ENCODE measurements at places on chromosomes 13 and 19.

- DNase-seq, result no peak
These were observed 62.0 kb upstream of the KLF2 start for GRCh38 chr19:16262618-16263017.

- no peak for DNase-seq
These were observed 181.9 kb downstream of the PCDH9 start for GRCh38 chr13:67048084-67048820.

DNA sequence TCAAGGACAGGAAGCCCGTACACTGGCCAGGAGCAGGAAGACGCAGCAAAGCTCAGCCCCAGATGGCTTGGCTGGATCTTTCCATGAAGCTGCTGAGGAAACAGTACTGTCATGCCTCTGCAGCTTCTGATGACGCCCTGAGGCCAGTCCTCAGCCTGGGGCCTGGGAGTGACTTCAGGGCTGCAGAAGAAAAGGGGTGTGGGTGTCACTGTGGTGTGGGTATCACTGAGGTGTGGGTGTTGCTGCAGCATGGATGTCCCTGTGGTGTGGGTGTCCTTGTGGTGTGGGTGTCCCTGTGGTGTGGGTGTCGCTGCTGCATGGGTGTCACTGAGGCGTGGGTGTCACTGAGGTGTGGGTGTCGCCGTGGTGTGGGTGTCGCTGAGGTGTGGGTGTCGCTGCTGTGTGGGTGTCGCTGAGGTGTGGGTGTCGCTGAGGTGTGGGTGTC, 12.0 kb upstream of the GAS6 start:
- no peak for DNase-seq

DNA sequence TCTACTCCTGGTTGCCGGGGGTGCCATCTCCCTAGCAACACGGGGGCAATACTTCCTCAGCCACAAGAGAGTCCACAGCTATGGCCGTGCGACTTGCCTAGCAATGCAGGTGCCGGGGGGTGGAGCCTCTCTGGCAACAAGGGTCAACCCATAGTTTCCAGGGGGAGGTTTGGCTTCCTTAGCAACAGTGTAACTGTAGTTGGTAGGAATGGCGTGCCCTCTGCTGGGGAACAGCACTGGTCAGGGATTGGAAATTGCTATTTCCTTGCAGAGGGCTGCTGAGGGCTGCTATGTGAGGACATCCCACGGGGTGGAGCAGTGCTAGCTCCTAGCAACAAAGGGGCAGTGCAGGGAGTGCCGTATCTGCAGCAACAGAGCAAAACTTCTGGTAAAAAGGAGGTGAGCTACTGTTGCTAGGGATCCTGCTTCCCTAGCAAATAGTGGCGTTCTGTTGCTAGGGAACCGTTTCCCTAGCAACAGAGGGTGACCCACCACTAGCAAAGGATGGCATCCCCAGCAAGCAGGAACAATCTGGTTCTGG, 7.0 kb upstream of the TMC4 start:
- no peak for DNase-seq

DNA sequence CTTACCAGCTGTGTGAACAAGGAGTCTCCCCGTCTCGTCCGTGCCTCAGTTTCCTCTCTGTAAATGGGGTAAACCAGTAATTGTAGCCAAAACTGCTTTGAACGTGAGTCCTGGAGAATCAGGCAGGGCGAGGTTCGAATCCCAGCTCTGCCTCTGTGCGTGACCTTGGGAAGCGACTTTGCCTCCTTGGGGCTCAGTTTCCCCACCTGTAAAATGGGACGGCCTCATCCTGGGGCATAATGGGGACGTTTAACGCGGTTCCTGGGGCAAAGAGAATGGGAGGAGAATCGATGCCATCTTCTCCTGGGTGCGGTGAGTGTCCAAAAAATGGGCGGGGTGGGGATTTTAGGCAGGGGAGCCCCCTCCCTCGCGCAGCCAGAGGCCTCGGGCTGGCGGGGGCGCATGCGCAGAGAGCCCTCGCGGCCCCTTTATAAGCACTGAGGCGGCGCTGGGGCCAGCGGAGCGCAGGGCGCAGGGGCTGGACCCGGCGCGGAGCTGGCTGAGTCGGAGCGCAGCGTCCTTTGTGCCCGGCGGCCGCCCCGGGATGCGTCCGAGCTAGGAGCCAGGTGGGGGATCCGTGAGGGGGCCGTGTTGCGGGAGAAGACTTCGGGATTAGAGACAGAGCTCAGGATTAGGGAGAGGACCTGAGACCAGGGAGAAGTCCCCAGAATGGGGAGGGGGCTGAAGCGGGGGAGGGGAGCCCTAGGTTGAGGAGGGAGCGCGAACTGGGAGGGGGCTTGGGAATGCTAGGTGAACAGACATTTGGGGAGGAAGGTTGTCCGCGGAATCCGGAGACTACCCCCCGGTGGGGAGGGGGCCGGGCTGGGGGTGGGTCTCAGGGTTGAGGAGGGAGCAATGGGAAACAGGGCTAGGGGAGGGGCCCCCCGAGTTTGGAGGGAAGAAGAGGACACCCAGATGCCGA, at the start of gene NCAN:
NCAN (plus strand) TSS at position 460 of the 922 bp plus-strand sequence. CDS start 4,996 bp downstream, outside the sequence.
- DNase-seq, result no peak

GRCh38 chr13:31927219-31927653, 104.3 kb upstream of the FRY start:
- no peak for DNase-seq

DNA sequence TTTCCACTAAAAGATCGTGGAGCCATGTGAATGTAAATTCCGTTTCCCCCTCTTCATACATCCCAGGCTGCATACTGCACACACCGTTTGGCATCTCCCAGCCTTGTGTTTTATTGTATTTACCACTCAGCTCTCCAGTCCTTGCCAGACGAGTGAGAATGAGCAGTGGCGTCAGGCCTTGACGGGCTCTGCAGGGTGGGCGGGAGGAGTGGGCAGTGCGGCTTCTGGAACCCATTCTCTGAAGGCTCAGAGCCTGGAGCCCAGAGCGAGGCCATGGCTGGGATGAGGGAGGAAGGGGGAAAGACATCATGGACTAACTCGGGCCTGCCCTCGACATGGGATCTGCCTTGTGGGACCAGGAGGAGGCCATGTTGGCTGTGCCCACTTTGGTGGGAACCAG, 25.1 kb downstream of the BICRA start:
- no peak for DNase-seq

DNA sequence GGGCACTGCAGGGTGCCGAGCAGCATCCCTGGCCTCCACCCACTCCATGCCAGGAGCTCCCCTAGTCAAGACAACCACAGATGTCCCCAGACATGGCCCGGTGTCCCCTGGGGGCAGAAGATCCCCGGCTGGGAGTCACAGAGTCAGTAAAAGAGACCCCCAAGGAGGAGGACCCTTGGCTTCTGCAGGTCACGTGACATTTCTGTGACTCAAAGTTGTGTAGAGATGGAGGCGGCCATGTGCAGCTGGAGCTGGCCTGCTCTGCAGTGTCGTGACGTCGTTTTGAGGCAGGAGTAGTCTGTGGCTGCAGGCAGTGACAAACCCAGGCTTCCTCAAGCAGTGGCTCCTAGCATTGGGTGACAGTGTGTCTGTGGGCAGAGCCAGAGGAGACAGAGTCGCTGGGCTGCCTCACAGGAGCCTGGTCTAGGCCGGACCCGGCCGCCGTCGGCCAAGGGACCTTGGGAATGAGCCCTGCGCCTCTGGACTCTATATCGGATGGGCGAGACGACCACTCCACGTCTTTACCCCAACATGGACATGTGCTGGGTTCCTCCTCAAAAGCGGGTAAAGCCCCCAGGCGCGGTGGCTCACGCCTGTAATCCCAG, 7.7 kb upstream of the DIRAS1 start:
- DNase-seq, result no peak

DNA sequence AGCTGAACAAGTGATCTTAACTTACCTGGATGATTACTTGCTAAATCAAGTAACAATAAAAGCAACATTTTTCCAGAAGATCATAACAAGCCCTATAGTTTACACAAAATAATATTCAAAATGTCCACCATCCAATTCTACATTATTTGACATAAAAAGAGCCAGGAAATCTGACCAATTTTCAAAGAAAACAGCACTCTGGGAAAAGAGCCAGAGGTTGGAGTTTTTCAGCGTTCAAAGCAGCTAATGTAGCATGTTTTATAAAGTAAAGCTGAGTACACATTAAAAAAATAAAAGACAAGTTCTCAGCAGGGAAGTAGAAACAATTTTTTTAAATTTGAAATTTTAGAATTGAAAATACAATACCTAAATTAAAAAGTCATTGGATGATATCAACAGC, 62.6 kb downstream of the UFM1 start:
- no peak for DNase-seq

DNA sequence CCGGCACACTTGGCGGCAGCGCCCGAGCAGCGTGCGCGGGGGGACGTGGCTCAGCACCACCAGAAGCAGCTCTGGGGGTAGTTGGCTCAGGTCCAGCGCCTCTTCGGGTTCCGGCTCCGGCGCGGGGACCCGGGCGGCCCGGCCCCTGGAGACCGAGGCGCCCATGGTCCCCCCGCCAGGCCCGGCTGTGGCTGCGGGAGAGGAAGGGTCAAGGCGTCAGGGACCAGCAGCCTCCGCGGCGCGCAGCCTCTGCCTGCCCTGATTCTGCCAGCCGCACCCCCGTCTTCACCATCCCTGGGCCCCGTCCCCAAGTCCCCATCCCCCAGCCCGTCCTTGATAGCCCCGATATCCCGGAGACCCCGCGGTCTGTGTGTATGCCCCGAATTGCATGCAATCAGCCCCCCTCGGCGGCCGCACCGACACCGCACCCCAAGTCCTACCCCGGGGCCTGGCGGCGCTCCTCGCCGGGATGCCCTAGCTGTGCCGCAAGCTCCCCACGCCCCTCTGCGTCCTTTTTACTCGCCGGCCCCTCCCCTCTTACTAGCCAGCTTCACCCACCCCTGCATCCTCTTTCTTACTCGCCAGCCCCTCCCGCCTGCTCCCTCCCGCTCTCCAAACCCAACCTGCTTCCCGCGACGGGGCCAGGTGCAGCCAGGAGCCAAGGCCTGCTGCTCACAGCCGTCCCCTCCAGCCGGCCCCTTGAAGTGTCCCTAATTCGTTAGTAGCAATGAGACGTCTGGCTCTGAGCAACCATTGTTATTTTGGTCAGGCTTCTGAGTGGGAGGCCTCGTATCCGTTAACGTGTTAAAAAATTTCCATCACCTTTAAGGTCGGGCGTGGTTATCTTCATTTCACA, at the start of gene FBXO27:
FBXO27 (minus strand) TSS at position 487 of the 856 bp plus-strand sequence; CDS start at position 165, 322 bp downstream.
- DNase-seq, result no peak

- DNase-seq, result no peak
These were observed 332.2 kb upstream of the SGCG start for GRCh38 chr13:22848539-22849052.

DNA sequence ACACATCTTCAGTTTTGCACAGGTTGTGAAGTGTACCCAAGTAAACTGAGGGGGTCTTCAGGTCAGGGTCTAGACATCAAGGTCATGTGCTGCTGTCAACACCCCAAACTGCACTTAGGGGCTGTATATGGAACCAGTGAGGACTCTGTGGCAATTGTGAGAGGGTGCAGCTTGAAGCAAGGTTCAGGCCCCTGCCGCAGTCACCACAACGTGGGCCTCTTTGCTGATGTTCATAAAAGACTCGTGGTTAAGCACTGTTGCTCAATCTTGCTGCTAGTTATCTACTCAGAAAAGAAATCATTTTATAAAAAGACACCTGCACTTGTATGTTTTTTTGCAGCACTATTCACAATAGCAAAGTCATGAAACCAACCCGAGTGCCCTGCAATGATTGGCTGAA, 907.4 kb downstream of the UQCRFS1 start:
- no peak for DNase-seq

DNA sequence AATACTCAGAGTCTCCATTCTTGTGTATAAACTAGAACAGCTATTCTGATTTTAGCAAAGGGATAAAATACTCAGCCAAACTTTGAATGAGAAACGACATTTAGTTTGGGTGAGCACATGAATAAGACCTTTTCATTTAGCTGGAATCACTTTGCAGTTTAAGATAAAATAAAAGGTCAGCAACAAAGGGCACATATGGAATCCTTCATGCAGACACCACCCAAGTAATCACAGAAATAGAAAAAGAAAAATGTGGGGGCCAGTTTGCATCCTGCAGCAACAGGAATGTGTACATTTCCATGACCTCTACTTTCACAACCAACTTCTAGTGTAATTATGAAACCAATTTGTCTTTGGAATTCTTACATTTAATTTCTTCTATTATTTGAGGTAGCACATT, 1637.4 kb downstream of the PCDH9 start:
- no peak for DNase-seq

DNA sequence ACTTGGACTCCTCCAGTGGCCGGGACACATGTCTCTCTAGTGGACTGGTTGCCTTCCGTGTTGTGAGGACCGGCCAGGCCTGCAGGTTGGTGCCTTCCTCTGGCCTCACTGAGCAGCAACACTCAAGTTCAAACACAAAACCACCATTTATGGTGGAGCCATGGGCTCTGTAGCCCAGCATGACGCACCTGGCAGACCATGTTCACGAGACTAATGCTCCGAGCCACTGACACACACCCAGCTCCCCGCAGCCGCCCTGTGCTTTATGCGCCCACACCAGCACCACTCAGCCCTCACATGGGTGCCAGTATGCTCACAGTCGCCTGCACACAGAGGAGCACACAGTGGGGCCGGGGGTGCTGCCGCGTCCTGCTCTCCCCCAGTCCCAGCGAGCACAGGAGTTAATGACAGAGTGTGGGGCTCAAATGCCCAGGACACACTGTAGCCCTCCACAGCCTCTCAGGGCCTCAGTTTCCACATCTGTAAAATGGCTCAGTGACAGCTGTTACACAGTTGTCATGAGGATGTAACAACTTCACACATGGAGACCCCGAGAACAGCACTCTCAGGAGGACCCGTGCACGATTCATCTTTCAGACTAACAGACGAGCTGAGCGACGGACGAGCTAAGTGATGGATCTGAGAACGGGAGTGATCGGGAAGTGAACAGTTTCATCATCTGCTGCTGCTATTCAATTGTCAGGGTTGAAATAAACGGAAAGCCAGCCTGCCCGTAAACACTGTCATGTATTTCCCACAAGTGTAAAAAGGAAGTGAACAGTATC, 7.8 kb downstream of the GAS6 start:
- no peak for DNase-seq

GRCh38 chr13:109428146-109428545, 358.2 kb downstream of the IRS2 start:
- DNase-seq, result no peak

DNA sequence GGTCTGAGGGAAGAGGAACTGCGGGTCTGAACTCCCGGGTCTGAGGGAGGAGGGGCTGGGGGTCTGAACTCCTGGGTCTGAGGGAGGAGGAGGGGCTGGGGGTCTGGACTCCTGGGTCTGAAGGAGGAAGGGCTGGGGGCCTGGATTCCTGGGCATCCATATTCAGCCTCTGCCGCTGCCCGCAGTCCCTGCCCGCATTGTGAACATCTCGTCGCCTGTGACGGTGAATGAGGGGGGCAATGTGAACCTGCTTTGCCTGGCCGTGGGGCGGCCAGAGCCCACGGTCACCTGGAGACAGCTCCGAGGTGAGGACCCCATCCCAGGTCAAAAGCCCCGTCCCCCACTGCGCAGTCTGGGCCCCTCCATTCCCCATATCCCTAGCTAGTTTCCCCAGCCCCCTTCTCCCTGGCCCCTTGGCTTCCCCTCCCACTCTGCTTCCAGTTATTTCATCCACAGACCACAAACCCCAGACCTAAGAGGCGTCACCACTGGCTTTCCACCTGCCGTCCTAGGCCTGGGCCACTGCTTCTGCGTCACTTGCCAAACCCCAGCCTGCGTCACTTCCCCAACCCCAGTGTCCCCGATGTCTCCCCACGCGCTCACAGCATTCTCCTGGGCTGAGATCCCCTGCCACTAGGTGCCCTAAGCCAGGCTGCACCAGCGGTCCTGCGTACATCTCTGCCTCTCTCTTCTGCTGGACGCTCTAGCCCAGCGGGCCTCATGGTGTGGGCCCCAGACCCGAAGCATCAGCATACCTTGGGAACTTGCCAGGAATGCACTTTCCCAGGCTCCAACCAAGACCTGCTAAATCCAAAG, 13.9 kb downstream of the IGLON5 start:
- DNase-seq, result no peak

- DNase-seq, result no peak
These were observed 523.7 kb upstream of the HTR2A start for GRCh38 chr13:47420568-47420967.

Measured in activated CD4-positive, alpha-beta T cell treated with anti-CD3 and anti-CD28 coated beads, Interleukin-2, amount 50 U/mL, for 16 hours (primary cell).